Esophagus mucosa (tissue), 1 donor: ENCODE measurements at places on chromosomes 7 and 10.
A peak's percentile ranks its signal among the peaks of the same experiment; 100 is the strongest.

- ATAC-seq, result no peak
Measured at GRCh38 chr10:72816565-72816964, 77.0 kb upstream of the OIT3 start.

DNA sequence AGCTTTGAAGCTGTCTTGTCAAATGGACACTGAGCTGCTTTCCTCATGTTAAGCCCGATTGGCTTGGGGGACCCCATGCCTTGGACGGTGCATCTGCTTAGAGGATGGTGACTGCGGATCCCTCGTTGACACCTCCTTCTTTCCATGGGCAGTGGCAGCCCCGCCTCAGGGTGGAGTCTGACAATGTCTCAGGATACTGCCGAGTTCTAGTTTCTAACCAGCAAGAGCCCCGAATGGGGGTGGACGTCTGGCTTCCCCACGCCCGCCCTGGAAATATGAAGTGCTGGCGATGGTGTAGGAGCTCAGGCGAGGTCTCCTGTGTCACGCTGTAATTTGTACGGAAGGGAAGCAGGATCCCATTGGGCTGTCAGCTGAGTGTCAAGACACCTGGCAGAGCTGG lies 106.2 kb upstream of the CTBP2 start:
- ATAC-seq, result no peak

- no peak for ATAC-seq
Measured at GRCh38 chr7:128831994-128832879, 2.0 kb downstream of the FLNC start.

DNA sequence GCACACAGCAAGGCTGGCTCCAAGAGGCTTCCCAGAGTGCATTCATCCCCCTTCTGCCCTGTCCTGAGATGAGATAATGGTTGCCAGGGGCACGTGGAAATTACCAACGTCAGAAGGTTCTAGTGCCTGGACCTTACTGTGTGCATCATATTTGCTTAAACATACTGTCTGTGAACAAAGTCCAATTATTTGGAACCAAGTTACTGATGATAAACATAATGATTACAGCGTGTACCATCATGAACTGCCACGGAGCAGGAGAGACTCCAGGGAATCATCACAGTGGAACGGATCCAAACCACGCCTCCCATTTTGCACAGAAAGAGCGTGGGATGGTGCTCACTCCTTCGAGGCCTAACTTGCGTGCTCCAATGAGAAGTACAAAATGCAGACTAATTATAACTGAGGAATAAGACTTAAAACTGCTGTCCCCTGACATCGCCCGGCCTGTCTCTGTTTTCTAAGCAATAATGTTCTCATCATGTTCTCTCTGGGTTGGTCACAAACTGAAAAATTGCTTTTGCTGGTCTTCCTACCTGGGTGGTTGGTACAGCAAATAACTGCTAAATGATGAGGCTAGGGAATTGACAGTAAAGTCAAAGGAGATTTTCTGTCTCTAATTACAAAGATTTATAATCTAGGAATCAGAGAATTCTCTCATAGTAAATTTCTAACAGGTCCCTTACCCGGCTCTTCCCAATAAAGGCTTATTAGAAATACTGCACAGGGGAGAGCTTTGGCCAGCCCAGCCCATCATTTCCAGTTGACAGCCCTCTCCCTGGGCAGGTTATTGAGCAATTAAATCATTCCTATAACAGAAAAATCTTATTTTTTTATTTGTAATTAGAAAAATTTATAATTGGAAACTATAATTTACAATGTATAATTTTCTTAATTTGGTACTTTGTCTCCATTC lies 182.2 kb downstream of the CAMK1D start:
- ATAC-seq, result no peak

GRCh38 chr7:125032943-125033342 lies 103.3 kb upstream of the POT1 start:
- ATAC-seq, result no peak

DNA sequence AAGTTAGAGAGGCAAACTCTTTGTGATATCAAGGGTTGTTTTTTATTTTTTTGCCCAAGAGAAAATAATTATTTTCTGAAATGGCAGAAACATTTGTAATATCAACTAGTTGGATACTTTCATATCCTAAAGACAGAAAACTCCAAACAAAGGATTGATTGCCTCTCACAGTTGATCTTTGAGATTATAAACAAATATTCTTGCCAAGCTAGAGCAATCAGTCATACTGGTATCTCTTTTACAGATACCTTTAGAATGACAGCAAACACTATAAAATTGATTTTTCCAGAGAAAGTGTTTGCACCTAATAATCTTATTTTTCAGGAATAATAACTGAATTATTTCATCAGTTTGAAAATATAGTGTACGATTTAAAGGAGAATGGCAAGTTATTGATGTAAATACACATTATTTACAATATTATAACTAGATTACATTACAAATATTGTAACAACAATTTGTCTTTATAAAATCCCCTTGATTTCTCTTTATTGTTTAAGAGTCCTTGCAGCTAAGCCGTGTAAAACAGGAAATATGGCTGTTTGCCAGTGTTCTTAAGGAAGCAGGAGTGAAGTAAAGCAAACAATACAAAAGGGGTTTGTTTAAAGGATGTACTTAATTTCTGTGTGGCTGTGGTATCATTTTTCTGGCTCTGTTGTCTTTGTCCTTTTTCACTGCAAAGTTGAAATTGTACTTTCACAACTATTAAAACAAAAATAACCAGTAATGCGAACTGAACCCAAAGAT lies 58.4 kb downstream of the MAPK8 start:
- no peak for ATAC-seq

DNA sequence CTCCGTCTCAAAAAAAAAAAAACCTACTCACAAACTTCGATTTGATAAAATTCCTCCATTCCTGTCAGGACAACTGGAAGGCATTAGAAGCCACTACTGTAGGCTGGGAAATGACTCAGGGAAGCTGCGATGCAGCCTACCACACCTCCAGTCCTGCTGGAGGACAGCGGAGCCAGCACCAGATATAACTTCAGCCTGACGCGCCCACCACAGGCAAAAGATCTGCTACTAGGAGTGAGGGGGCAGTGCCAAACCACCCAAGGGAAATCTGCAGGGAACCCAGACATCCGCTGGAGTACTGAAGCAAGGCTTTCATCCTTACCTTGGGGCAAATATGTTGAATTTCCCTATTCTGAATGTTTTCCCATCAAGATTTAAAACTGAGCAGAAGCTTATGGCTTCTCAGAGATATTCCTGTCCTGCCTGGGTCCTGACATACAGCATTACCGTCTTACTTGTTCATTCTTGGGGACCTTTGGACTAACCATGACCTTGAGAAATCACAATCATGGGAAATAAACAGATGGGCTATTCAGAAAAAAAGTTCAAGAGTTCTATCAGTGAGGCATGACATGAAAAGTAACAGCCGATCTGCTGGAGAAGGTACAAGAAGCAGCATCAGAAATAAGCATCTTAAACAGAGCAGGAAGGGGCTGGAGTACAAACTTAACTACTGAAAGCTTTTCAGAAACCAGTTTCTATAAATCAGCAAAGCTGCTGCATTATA lies 20.4 kb downstream of the BCCIP start:
- ATAC-seq, result no peak

DNA sequence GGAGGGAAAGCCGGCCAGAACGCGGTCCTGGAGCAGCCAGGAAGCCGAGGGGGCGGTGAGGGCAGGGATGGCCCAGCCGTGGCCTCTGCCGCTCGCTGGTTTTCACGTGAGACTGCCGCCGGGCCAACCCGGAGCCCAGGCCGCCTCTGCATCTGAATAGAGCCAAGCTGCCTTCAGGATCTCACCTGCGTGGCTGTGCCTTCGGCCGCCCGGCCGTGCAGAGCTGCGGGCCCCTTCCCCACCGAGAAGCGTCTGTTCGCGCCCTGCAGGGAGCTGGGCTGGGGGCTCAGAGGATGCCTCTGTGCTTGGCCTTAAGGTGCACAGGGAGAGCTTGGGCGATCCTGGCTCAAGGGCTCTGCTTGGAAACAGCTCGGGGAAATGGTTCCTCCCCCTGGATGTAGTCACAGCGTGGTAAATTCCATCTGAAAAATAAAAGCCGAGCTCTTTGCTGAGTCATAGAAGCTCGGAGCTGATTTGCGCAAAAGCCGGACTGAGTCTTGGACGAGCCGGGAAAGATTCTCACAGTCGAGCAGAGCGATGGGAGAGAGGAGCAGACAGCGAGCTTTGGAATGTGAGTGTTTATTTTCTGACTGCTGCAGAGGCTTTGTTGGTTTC lies at the start of gene JAKMIP3:
TSS of gene JAKMIP3 (plus strand) at position 456 of the 615 bp plus-strand sequence. CDS start 38,863 bp downstream, outside the sequence.
- ATAC-seq, result peak; percentile 74

DNA sequence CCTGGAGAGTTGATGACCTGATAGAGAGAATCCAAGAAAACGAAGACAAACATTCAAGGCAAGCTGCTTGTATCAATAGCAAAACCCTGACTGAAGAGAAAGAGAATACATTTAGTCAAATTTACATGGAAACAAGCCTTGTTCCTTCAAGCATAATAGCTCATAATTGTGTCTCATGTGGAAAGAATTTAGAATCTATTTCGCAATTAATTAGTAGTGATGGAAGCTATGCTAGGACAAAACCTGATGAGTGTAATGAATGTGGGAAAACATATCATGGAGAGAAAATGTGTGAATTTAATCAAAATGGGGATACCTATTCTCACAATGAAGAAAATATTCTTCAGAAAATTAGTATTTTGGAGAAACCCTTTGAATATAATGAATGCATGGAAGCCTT lies 18.0 kb downstream of the RBAK start:
- ATAC-seq, result no peak

DNA sequence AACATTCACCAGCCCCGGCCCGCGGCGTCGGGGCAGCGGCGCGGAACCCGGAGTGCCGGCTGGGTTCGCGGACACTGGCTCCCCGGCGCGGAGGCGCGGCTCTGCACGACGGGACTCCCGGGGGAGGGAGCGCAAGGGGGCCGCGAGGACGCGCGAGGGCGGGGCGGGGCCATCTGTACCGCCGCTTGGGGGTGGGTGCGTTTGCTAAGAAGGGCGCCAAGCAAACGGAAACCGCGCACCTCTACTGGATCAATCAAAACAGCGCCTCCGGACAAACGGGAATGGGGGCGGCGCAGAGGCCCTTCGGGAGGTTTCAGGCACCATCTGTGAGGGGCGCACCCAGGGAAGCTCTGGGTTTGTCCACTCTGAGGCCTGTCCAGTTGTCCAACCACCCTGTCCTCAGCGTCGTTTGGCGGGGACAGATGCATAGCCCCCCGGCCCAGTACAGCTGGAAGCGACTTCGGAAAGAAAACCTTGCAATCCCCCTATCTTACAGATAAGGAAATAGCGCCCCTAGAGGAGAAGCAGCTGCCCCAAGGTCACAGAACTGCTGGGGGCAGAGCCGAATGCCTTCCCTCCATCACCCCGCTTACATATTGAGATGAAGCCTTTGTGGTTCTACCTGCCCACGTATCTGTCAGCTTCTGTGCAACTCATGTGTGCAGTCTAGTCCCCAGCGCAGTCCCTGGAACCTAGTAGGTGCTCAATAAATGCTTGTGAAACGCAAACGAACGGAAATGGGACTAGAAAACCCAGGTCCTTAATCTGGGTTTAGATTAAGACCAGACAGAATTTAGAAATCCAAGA lies 10.7 kb upstream of the SLIT1 start:
- ATAC-seq, result peak; percentile 46

DNA sequence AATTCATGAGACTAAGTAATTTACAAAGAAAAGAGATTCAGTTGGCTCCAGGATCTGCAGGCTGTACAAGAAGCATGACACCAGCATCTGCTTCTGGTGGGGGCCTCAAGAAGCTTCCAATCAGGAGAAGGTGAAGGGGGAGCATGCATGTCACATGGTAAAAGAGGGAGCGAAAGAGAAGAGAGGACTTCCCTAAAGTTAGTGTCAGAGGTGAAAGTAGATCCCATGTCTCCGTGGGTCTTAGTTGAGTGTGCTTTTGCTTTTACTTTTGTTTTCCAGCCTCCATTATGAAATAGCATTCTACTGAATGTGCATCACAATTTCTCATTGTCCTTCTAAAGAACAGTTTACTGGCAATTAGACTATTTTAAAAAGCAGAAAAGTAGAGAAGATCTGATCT lies 213.6 kb upstream of the FZD1 start:
- no peak for ATAC-seq

GRCh38 chr10:43304687-43305333 lies 37.9 kb upstream of the RASGEF1A start:
- ATAC-seq, result peak; percentile 60

- no peak for ATAC-seq
Measured at GRCh38 chr7:5687936-5688630, 93.4 kb downstream of the RNF216 start.

GRCh38 chr7:148704970-148705369 lies 6.3 kb downstream of the CUL1 start:
- no peak for ATAC-seq

DNA sequence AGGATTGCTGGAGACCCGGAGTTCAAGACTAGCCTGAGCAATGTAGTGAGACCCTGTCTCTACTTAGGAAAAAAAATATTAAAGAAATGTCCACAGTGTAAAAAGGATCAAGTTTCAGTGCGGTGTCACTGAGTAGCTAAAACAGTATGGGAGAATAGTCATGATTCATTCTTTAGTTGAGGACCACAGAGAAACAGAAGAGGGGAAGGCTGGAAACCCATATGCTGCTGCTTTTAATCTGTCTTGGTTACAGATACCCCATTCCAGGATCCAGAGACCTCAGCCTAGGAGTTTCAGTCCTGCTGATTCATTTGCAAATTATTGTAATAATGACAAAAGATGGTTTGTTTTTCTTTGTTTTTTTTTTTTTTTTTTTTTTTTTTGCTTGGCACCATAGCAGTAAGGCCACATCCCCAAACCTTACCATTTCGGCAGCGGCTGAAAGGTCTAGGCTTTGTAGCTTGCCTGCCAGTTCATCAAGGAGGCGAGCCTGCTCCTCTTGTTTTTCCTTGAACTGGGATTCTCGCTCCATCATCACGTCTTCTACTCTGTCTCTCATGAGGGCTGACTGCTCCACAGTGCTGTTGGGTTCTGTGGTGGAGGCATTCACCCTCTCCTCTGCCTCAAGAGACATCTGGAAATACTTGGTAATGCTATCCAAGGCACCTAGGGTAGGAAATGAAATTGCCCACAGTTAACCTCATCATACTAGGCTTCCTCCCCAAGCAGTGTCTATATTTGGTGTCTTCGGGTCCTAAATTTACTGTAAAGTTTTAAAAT lies 44.2 kb downstream of the DLD start:
- no peak for ATAC-seq

GRCh38 chr10:86287966-86288579 lies 78.5 kb downstream of the GRID1 start:
- no peak for ATAC-seq

GRCh38 chr7:44348300-44348699 lies 22.9 kb upstream of the CAMK2B start:
- ATAC-seq, result no peak

GRCh38 chr10:20623546-20623945 lies 273.6 kb downstream of the NEBL start:
- no peak for ATAC-seq

DNA sequence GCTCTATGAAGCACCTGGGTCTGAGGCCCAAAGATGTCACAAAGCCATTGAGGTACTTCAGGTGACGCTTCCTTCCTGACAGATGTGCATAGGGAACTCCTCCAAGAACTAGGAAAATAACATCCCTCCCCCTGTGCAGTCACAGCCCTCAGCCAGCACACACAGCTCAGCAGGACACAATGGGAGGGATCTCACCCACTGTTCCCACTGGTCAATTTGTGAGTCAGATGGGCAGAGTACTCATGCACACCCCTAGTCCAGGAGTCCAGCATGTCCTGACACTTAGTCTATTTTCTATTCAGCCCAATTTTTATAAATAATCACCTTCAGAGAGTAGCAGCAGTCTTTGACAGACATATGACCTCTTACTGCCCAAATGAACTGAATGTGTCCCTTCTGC lies 60.7 kb upstream of the PFKP start:
- ATAC-seq, result no peak
